Esophagus squamous epithelium (tissue), 5 donors: ENCODE measurements at places on chromosomes 1 and 21.

DNA sequence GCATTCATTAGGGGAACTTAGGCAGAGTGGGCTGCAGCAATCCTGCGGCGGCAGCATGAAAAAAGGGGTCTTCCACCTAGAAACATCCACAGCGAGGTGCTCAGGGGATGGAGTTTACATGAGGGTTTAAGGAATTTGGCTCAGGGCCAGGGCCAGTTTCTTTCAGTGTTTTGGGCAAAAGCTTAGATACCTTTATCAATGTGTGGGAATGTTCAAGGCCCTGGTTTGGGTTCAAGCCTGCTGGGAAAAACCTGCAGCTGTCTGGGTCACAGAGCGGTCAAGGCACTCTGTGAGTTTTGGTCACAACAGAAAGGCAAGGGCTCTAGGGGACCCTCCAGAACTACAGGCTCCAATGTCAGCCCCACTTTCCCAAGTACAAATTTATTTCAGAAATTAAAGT, 230.3 kb downstream of the DISC1 start:
- no peak for DNase-seq

- DNase-seq, result no peak
These were observed 172.4 kb downstream of the NEGR1 start for GRCh38 chr1:72109916-72110315.

GRCh38 chr1:80403471-80403893, 1397.0 kb upstream of the ADGRL4 start:
- no peak for DNase-seq

DNA sequence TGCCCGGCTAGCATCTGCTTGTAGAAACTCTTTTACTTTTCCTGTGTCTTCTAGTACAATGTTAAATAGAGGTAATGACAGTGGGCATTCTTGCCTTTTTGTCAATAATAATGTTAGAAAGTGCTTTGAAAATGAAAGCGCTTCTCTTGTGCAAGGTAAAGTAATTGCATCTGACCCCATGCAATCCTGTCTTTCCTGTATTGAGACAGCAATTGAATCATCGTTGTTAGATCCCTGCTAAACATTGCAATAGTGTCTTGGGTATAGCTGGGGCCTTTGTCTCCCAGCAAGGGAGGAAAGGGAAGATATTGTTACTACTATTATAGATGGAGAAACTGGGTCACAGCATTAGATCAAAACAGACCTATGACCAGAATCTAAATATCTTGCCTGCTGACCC, 80.9 kb downstream of the TLR5 start:
- no peak for DNase-seq

GRCh38 chr1:228833911-228834688, 98.8 kb downstream of the RHOU start:
- no peak for DNase-seq
